ENCODE measurements at places on chromosomes 12 and 14.

DNA sequence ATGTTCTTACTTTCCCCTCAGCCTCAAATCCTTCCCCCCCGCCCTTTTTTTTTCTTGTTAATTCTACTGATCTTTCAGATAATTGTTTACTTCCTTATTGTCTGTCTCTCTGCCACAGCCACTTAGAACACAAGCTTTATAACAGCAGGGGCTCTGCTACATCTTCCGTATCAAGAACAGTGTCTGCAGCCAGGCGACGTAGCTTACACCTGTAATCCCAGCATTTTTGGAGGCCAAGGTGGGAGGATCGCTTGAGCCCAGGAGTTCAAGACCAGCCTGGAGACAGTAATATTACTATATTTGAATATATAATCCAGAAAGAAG lies 5.4 kb downstream of the SOS2 start:
- DNase-seq, result no peak

- no peak for DNase-seq
Observed at GRCh38 chr12:78119351-78119918, 288.7 kb downstream of the NAV3 start.

GRCh38 chr14:92645841-92646478 lies 102.5 kb downstream of the LGMN start:
- DNase-seq, result no peak

- no peak for DNase-seq
Observed at GRCh38 chr12:89383235-89384049, 31.1 kb upstream of the DUSP6 start.

DNA sequence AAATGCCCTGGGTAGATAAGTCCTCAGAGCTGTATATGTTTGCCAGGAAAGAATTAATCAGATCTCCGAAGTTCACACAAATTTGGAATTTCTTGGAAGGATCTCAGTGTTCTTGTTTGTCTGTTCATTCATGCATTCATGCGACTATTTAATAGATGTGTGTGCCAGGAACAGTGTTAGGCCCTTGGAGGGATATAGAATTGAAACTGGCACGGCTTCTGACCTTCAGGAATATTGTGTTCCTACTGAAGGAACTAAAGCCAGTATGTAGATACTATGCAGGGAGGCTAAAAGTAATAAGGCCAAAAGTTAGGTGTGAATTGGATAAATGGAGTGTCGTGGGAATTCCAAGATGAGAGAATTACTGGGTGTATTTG lies 166.0 kb upstream of the NOS1 start:
- no peak for DNase-seq

GRCh38 chr14:30064454-30064853 lies 136.8 kb upstream of the PRKD1 start:
- no peak for DNase-seq

DNA sequence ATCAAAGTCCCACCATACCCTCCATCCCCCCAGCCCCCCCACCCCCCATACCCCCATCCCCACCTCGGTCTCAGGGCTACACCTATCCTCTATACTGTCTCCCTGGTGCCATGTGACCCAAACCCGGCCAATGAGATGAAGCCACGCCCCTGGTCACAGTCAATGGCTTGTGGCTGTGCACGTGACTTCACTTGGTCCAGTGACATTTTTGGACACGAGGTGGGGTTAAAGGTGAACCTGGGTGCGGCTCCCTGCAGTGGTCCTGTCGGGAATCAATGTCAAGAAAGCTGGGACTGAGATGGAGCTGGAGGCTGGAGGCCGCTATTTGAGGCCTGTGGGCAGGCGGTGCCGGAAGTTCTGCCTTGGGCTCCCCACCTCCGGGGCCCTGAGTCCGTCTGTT lies 100.7 kb upstream of the MAP1LC3B2 start:
- DNase-seq, result no peak

- no peak for DNase-seq
Observed at GRCh38 chr12:68263366-68263765, 10.0 kb upstream of the IL22 start.

DNA sequence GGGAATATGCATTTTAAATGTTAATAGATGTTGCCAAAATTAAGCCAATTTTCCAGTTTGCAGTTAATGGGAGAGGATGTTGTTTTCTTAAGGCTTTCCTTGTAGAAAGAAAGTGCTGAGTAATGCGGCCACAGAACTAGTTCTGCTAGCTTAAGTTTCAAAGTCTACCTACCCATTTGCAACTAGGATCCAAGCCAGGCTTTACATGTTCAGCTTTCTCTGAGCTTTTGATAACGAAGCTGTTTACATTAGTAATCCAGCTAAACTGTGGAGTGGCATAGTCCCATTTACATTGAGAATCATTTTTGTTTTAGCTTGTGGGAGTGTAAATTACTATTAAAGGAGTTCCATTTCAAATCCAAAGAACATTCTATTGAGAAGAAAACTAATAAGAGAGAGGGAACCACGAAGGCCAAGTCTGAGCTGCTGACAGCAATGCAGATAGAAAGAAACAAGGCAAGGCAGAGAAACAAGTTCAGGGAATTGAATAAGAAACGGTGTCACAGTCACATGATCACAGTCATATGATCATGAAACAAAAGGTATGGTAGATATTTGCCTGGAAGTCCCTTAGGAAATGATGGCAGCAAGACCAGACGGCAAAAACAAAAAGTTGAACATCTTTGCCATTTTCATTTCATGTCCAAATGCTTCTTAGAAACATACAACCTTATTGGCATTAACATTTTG lies 274.9 kb downstream of the PAWR start:
- DNase-seq, result no peak

DNA sequence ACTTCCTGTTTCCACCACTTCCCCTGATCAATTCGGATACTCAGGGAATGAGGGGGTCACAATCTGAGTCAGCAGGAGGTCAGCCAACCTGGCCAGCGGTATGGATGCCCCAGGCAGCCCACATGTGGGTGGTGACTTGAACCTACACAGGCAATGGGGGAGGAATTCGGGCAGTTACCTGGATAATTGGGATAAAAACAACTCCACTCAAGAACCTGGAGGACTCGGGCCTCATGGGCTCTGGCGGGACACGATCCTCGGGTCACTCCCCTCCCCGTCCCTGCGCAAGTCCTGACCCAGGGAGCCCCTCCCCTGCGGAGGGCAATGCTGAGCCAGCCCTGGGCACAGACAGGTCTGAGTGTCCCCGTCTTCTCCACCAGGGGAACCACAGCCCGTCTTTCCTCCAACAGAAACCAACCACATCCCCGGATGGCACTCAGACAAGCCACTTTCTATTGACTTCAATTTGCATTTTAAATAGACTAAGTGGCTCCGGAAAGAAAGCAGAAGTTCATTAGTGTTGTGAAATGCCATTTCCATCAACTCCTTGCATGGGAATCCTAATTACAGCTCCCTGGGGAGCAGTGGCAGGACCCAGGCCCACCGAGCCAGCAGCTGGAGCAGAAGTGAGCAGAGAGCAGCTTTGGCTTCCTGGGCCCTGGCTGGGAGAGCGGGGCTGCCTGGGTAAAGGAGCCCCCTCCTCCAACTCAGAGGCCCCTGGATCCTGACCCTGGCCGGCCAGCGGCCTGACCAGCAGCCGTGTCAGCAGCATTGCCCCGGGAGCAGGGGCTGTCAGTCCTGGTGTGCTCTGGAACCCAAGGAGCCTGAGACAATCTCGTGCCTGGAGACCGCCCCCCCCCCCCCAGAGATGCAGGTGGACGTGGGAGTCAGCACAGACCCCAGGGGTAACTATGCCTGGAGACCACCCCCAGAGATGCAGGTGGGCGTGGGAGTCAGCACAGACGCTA lies 374.1 kb downstream of the ADGRD1 start:
- DNase-seq, result no peak

GRCh38 chr12:6551496-6552139 lies 4.2 kb downstream of the IFFO1 start:
- DNase-seq, result no peak

DNA sequence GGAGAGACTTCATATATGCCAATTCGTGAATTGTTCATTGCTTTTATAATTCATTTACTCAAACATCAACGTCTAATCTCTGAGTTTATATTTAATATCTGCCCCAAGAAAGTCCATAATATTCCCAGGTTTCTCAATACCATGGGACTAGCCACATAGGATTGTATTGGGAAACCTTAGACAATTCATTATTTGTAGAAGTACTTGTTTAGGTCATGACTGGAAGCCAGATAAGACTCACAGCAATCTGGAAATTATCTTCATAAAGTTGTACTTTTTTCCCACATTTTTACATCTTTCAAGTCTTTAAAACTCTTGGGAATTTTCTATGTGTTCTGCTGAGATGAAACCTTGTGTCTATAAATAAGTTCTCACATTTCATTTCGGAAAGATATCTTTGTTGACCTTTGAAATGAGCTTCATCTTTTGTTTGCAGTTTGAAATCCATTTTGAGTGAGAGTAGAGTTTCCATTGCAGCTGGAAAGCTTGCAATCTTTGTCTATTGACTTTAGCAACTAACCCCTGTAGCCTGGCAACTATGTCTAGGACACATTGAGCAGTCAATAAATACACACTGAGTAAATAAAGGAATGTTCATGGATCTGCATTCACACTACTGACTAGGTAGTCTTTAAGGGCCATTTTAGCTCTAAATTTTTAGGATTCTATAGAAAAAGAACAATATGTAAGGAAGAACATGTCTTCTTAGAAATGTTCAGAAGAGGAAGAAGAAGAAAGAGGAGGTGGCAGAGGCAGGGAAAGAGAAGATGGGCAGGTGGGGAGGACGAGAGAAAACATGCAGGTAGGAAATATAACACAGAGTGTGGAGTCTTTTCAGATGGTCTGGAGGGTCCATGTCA lies 154.4 kb downstream of the LRIG3 start:
- no peak for DNase-seq

- DNase-seq, result no peak
Observed at GRCh38 chr12:112734859-112735695, 56.5 kb upstream of the RPH3A start.

- DNase-seq, result no peak
Observed at GRCh38 chr12:98485792-98486340, 29.5 kb upstream of the TMPO start.

- DNase-seq, result no peak
Observed at GRCh38 chr12:90970471-90970870, 15.5 kb upstream of the CCER1 start.

- DNase-seq, result no peak
Observed at GRCh38 chr14:89658977-89659670, 242.1 kb upstream of the FOXN3 start.

DNA sequence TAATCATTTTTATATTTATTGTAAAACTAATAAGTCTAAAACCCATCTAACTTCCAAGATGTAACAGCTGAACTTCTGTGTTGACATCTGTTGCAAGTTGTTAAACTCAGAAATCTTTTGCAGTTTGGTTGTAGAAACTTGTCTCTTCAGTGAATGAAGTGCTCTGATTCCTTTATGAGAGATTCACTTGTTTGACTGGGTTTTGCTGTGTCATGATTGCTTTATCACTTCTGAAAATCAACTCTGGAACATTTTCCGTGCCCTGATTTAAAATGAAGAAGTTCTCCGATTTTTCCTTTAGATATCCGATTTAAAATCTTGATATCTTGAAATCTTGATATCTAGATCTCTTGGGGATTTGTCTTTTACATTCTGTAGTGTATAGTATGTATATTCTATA lies 65.1 kb downstream of the DIP2B start:
- DNase-seq, result no peak

- no peak for DNase-seq
Observed at GRCh38 chr14:32559590-32559989, 230.5 kb downstream of the AKAP6 start.

DNA sequence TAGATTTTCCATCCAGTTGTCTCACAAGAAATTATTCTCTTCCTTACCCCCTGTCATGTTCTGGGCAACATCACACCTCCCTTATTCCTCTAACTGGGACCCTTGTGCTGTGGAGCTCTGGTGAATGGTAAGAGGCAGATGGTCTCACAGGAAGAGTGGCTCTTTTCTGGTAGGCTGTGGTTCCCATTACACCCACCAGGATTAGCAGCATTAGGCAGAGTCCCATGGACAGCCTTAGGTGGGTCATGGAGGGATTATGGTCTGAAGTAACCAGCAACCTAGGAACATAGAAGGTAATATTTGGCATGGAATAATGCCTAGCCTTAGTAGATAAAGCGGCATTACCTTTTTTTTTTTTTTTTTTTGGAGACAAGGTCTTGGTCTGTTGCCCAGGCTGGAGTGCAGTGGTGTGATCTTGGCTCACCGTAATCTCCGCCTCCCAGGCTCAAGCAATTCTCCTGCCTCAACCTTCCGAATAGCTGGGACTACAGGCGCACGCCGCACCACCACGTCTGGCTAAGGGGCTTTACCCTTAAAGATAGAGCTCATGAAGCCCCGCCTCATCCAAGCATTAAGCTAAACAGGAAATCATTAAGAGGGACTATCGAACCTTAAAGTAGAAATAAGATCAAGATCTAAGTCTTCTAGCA lies 4.0 kb downstream of the C14orf119 start:
- DNase-seq, result no peak

DNA sequence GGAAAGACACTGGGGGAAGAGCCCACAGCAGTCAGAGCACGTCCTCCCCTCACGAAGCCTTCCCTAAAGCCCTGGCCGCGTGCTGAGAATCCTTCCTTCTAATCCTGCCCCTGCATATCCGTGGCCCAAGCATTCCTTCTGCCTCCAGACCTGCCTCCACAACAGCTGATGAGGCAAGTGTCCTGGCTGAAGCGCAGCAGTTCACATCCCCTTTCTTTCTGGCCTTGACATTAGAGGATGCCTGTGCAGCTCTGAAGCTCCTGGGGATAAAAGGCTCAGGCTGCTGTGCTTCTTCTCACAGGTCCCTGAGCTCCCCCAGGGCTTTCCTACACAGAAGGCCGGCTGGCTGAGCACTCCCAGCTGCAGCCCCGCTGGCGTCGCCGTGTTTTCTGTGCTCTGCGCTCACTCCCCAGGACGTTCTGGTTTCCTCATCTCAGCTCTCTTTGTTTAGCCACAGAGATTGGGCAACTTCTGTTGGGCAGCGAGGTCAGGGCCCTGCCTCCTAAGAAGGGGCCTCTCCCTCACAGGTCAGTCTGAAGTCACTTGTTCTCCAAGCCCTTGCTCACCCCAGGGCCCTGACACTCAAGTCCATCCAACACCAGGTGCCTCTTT lies 45.8 kb downstream of the NINJ2 start:
- DNase-seq, result no peak

- DNase-seq, result no peak
Observed at GRCh38 chr12:522692-523378, 63.1 kb downstream of the B4GALNT3 start.

GRCh38 chr14:88630565-88630964 lies 67.7 kb downstream of the ZC3H14 start:
- DNase-seq, result no peak

- no peak for DNase-seq
Observed at GRCh38 chr14:95895720-95896119, 19.1 kb downstream of the TUNAR start.

DNA sequence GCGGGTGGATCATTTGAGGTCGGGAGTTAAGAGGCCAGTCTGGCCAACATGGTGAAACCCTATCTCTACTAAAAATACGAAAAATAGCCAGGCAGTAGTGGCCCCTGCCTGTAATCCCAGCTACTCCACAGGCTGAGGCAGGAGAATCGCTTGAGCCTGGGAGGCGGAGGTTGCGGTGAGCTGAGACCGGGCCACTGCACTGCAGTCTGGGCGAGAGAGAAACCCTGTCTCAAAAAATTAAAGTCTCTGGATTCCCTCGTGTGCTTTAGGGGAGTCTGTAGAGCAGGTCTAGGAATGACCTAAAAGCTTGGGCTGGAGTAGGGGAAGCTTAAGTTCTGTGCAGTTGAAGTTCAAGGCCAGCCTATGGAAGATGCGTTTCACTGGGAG lies 697 bp upstream of the TULP3 start:
- no peak for DNase-seq

Data from CD4-positive, alpha-beta T cell treated with Interleukin-15 for 4 hours (primary cell).